ENCODE measurements at places on chromosomes 7 and 10. TPM values are rescaled to one million over a fixed set of nuclear protein-coding genes. Genes with fewer than 3 reads are reported as not detected.

OR2F2 gene
- not detected for total RNA-seq

UTF1 gene
- not detected for total RNA-seq

USP6NL gene
- 8.9 TPM for total RNA-seq

PIP gene
- not detected for total RNA-seq

KAZALD1 gene
- 0.64 TPM for total RNA-seq

CARD11 gene
- total RNA-seq: 3.2 TPM

CYP2C9 gene
- not detected for total RNA-seq

RSU1 gene
- total RNA-seq: 48.9 TPM

CYP2E1 gene
- total RNA-seq: 2.7 TPM

CNNM1 gene
- under 0.01 TPM for total RNA-seq

FBXL15 gene
- total RNA-seq: 8.4 TPM

FAM25G gene
- total RNA-seq: not detected

CALCR gene
- total RNA-seq: not detected

SLC18A3 gene
- not detected for total RNA-seq

PNLIP gene
- total RNA-seq: not detected

SUN3 gene
- total RNA-seq: not detected

ANXA8L1 gene
- 183 TPM for total RNA-seq

DPP6 gene
- total RNA-seq: not detected

MOGAT3 gene
- total RNA-seq: not detected

LRRC4 gene
- 1.7 TPM for total RNA-seq

CALML3 gene
- 2.7 TPM for total RNA-seq

TFPI2 gene
- 26.7 TPM for total RNA-seq

CHAT gene
- total RNA-seq: not detected

ARL3 gene
- 3.8 TPM for total RNA-seq
